ENCODE measurements at places on chromosomes 7 and 10.

DNA sequence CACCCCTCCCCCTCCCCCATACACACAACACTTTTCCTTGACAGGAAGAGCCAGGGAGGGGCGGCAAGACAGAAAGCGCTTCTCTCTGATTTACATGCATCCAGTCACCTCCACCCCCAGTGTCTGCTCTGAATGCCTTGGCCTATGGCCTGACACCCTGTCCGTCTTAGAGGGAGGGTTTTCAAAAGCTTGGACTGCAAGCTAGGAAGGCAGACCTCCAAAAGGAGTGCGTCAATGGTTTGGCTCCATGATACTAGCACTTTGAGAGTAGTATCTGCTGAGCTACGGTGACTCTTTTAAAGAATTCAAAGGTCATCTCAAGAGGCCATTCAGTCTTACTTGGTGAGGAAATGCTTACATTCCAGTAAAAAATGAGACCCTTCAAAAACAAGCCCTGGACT is 20.3 kb upstream of the PAX2 start:
- DNase-seq = no peak

GRCh38 chr10:83678850-83679249 is 460.5 kb upstream of the GHITM start:
- no peak for DNase-seq

GRCh38 chr10:86127274-86127819 is 239.2 kb downstream of the GRID1 start:
- no peak for DNase-seq

DNA sequence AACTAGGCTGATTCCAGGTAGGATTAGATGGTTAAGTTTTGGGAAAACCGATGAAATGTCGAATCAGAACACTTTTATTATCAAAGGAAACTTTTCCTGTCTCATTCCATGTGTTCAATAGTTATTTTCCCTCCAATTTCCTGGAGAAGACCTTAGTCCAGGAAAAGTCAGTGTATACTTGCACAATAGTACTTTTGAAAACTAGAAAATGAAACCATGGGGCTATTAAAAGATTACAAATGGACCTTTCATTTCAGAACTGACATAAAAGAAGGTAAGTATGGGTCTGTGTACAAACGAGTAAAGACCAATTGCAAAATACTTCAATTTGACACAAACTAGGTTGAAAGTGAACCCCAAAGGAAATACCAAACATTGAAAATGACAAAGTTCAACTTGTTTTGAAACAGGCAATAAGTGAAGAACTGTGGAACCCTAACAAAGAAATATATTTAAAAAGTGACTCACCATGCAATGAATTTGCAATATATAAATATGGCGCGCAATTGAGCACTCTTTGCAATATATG is 2.1 kb downstream of the AVPI1 start:
- no peak for DNase-seq

- peak; percentile 73 for DNase-seq
These were observed at the start of gene OGDHL for GRCh38 chr10:49761789-49762565. TSS of gene OGDHL (minus strand) at chr10:49762323. CDS start at chr10:49758592, 3,731 bp downstream.

DNA sequence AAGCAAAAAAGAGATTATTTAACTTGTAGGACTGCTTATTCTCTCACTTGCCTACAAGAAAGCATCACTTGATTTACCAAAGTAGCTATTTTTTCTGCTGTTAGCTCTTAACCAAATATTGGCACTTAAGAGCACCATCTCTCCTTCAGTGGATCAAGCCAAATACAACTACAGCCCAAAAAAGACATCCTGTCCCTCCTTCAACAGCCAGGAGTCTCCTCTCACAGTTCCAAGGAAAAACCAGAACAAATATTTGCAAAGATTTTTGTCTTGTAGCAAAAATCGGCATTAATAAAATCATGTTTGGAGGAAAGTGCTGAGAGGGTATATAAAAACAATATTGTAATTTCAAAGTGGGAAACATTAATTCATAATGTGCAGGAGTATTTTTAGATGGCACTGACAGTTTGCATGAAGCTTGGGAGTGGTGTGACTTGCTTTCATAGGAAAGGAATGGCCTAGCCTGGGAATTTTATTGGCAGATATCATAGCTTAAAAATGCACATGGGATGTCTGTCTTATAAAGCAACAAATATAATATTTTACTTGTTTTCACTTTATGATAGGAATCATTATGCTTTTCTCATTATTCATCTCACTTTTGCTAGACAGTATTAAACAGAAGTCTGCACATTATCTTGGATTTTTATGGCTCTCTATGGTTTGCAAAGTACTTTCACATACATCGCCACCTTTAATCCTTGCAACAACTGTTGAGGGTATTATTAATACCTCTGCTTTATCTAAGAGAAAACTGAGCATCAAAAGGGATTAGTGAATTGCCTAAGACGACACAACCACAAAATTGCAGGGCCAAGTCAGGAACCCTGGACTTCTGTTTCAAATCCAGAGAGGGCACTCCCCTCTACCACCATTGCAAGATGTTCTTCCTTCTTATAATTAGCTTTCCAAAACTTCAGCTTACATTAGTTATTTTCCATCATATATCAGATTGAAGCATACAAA is 103.5 kb downstream of the AGMO start:
- no peak for DNase-seq

- peak; percentile 43 for DNase-seq
These were observed at the start of gene KLF6 for GRCh38 chr10:3784510-3785250. TSS of gene KLF6 (minus strand) at chr10:3785209. CDS start at chr10:3785014, 195 bp downstream.

All from activated CD8-positive, alpha-beta T cell treated with anti-CD3 and anti-CD28 coated beads for 36 hours (primary cell).